ENCODE measurements at places on chromosomes 1 and 21. TPM values are rescaled to one million over a fixed set of nuclear protein-coding genes. Genes with fewer than 3 reads are reported as not detected.
A peak's percentile ranks its signal among the peaks of the same experiment; 100 is the strongest.

DNA sequence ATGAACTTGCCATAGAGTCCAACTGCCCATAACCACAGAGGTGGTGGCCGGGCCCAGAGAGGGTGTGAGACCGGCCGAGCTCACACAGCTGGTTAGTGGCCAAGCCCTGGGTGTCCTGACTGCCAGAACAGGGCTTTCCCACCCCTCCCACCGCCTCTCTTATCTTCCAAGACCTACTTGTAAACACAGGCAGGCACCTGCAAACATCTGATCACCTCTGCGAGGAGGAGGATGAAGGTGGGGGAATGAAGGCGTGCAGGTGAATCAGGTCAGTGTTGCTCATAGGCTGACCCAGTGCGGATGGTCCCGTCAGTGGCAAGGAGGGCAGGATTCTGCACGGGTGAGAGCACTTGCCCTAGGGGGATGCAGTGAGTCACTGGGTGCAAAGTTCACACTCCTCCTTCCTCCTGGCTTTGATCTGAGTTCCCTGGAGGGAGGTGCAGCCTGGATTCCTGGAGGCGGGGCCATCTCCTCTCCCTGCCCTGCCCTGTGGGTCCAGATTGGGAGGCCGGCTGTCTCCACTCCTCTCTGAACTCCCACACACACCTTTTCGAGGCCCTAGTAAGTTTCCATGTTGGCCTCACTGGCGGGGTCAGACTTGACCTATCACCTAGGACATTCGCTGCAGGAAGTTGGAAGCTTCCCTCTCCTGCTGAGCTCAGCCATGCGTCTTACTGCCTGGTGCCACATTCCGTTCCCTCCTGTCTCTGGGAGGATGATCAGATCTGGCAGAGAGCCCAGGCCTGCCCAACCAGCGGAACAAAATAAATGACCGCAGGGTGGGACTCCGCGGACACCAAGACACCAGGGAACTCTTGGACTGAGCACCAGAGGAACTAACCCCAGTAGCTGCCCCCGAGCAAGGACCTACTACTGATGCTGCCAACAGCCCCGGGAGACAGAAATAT is 7.3 kb downstream of the UQCRHL start:
- H3K36me3 ChIP-seq: no peaks in the 10 kb centered on the region
- no peaks in the 10 kb centered on the region for H3K4me1 ChIP-seq
- no peak overlapping the region for H3K27ac ChIP-seq
- H3K27me3 ChIP-seq: no peaks in the 10 kb centered on the region
- no peak overlapping the region for H3K4me3 ChIP-seq
- DNase-seq: no peak

DNA sequence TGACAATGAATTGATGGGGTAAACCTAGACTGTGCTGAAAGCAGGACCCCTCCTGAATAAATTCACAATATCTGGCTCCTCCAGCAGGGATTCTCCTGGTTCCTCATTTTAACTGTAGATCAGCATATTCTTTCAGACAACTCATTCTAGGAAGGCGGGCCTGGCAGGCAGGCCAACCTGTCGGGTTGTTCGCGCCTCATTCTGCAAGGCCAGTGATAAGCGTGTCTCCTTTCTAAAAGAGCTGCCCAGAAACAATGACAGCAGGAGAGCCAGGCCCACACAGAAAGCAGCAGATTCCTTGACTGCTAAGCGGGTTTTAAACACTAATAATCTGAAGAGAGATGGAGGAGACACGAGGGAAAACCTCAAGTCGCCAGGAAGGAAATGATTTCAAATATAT is 70.0 kb downstream of the NTPCR start:
- no peaks in the 10 kb centered on the region for H3K4me1 ChIP-seq
- DNase-seq: no peak
- no peaks in the 10 kb centered on the region for H3K27me3 ChIP-seq
- no peak overlapping the region for H3K4me3 ChIP-seq
- H3K27ac ChIP-seq: no peak overlapping the region
- no peaks in the 10 kb centered on the region for H3K36me3 ChIP-seq

- H3K4me3 ChIP-seq: no peak overlapping the region
- DNase-seq: no peak
- no peaks in the 10 kb centered on the region for H3K36me3 ChIP-seq
- no peaks in the 10 kb centered on the region for H3K27me3 ChIP-seq
- H3K4me1 ChIP-seq: no peaks in the 10 kb centered on the region
These were observed 160.9 kb upstream of the CSF3R start for GRCh38 chr1:36643371-36644270.

GRCh38 chr1:2592672-2593071 is 6.1 kb downstream of the PRXL2B start:
- H3K4me3 ChIP-seq: no peak overlapping the region
- no peak overlapping the region for H3K27ac ChIP-seq
- H3K36me3 ChIP-seq: no peaks in the 10 kb centered on the region
- no peak for DNase-seq

- H3K36me3 ChIP-seq: no peaks in the 10 kb centered on the region
- H3K27me3 ChIP-seq: no peaks in the 10 kb centered on the region
- DNase-seq: no peak
- peaks cover 30% of the 10 kb centered on the region for H3K4me1 ChIP-seq
- no peak overlapping the region for H3K4me3 ChIP-seq
These were observed 4.9 kb downstream of the CAMTA1 start for GRCh38 chr1:6790146-6790545.

DNA sequence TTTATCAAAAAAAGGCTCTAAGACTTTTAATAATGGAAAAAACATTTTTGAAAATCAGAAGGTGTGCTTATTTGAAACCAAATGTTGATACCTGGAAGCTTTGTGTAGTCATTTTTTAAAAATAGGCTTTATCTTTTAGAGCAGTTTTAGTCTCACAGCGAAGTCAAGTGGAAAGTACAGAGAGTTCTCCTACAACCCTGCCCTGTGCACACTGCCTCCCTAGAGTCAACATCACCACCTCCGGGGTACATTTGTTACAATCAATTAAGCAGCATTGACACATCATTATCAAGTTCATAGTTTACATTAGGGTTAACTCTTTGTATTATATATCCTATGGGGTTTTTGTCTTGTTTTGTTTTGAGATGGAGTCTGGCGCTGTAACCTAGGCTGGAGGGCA is 10.7 kb upstream of the ERO1B start:
- no peak overlapping the region for H3K27ac ChIP-seq
- no peak for DNase-seq
- H3K4me3 ChIP-seq: no peak overlapping the region
- H3K27me3 ChIP-seq: no peaks in the 10 kb centered on the region
- H3K36me3 ChIP-seq: no peaks in the 10 kb centered on the region

DNA sequence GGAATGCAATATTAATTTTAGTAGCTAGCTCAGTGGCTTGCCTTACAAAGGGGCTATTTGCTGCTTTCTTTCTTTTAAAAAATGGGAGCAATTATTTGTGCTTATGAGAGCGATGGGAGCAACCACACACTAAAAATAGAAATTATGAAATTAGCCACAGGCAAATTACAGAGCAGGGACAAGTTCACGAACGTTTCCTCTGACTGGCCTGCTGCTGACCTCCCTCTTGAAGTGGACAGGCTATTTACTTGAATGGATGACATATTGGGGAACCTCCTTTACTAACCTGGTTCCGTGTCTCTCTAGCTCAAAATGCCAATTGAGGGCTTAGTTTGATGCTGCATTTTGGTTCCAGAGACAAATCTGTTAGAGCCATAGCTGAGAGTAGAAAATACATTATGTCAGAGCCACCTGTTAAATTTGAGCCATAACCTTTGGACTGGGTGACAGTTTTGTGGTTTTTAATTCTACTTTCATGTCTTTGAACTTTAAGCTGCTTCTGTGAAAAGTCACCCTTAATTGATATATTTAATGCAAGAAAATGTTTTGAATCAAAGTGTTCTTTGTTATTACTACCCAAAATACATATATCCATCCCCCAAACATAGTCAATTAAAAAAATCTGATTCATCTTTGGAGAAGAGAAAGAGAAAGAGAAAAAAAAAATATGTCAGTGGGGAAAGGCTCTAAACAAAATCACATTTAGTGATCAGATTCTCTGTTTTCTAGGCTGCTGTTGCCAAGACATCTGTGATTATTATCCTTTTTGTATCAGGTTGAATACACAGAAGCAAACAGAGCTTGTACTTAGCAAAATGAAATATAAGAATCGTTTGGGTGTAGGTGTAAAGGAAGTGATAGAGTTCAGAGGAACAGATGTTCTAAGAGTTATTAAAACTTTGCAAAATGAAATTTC is 351.9 kb downstream of the ADGRL2 start:
- no peaks in the 10 kb centered on the region for H3K27me3 ChIP-seq
- H3K36me3 ChIP-seq: no peaks in the 10 kb centered on the region
- H3K27ac ChIP-seq: no peak overlapping the region
- H3K4me1 ChIP-seq: no peaks in the 10 kb centered on the region
- no peak for DNase-seq

DNA sequence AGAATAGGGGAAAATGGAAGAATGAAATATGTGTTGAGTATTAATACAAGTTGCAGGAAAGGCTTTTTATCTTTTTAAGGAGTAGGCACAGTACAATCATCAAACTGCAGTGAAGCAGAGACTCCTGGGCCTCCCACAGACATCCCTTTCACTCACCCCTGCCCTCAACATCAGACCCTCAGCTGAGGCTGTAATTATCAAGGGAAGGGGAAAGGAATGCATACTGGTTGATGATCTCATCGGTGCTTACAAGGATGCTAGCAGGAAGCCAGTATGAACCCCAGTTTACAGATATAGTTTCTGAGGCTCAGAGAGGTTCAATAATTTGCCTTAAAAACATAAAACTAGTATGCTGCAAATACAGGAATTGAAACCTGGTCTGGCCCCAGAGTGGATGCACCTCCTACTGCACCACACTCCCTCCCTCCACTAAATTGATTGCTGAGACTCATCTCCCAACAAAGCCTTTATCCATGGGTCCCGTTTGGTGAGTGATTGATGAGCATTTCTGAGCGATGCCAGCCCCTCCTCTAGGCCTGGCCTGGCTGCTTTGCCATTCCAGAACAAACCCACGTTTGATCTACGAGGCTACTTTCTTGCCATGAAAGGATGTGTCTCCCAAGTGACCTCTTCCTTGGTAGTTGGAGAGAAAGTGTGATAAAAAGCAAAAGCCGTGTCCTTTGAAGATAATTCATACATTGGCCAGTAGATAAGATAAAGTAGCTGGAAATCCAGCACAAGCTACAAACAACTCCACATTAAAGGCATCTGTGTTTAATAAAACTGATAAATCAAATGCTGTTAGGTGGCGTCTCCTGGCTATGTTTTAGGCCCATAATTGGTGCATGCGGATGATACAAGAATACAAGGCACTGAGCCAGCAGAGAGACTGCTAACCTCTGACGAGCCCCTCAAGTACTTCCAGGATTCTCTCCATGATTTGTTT is 233.9 kb upstream of the CAMK1G start:
- H3K4me1 ChIP-seq: no peaks in the 10 kb centered on the region
- no peaks in the 10 kb centered on the region for H3K27me3 ChIP-seq
- H3K4me3 ChIP-seq: no peak overlapping the region
- no peak overlapping the region for H3K27ac ChIP-seq

DNA sequence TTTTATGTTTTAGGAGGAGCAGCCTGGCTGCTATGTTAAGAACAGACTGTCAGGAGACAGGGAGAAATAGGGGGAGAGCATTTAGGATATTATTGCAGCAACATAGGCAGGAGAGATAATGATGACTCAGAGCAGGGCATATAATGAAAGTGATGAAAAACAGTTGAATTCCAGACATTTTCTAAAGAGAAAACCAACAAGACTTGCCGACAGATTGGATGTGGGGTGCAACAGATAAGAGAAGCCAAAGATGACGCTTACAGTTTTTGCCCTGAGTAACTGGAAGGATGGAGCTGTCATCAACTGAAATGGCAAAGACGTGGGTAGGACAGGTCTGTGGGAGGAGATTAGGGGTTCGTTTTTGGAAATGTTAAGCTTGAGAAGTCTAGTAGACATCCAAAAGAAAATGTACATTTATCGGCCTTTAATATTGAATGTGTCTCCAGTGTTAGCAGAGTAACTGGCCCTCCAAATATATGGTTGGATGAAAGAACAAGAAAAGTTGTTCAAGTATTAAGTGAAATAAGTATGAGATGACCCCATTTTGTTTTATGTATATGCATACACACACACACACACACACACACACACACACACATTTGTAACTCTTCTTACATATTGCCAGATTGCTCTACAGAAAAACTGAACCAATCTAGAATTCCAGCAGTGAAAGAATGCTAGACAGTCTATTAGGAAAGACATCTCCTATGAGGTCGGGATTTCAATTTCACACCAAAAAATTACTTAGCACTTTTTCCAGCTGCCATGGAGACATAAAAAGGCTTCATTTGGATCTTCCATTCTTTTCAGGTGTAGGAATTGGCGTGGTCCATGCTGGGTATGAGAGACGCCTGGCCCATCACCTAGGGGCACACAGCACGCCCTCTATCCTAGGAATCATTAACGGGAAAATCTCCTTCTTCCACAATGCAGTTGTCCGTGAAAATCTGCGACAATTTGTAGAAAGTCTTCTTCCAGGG is 17.2 kb downstream of the DNAJC16 start:
- DNase-seq: no peak
- no peaks in the 10 kb centered on the region for H3K27me3 ChIP-seq
- peaks cover 20% of the 10 kb centered on the region for H3K36me3 ChIP-seq
- H3K27ac ChIP-seq: peak overlapping the region; percentile 51

- no peaks in the 10 kb centered on the region for H3K27me3 ChIP-seq
- H3K4me1 ChIP-seq: no peaks in the 10 kb centered on the region
- H3K4me3 ChIP-seq: no peak overlapping the region
- no peak for DNase-seq
- H3K27ac ChIP-seq: no peak overlapping the region
These were observed 20.2 kb upstream of the SLFNL1 start for GRCh38 chr1:41041614-41042270.

DNA sequence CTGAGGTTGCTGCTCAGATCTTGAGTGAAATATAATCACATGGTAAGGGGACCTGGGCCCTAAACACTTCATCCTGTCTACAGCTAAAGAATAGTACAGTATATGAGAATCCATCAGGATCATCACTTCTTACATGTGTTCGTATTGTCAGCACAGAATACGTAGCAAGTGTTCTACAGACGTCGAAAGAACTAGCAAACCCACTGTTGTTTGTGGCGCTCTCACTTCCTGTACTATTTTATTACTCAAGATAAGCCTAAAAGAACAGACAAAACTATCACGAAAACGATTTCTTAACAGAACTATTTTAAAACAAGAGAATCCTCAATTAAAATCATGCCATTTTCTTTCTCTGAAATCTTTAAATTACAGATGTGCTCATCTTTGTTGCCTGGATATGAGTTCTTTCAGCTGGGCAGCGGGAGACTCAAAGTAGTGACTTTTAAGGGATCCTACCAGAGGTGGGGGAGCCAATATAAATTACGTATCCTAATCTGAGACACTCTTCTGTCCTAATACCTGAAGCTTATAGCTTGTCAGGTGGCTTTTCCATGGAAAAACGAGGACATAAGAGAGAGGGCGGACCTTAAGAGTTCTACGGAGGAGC is 724 bp downstream of the ST7L start:
- peak overlapping the region; percentile 100 for H3K4me3 ChIP-seq
- DNase-seq: no peak
- peak overlapping the region; percentile 99 for H3K27ac ChIP-seq
- H3K27me3 ChIP-seq: no peaks in the 10 kb centered on the region

GRCh38 chr1:231861541-231862481 is 235.2 kb downstream of the DISC1 start:
- no peak overlapping the region for H3K27ac ChIP-seq

NOTCH2 gene
- 53.9 TPM for total RNA-seq

TRIM58 gene
- total RNA-seq: 0.16 TPM

FMN2 gene
- not detected for total RNA-seq

ERVH48-1 gene
- total RNA-seq: not detected

PDXK gene
- total RNA-seq: 96.3 TPM

OR2L2 gene
- total RNA-seq: not detected

KPRP gene
- total RNA-seq: not detected

F13B gene
- not detected for total RNA-seq

NLRP3 gene
- 1.8 TPM for total RNA-seq

WDR64 gene
- not detected for total RNA-seq

HCN3 gene
- total RNA-seq: 3.7 TPM

DESI2 gene
- 33.7 TPM for total RNA-seq

CCDC185 gene
- not detected for total RNA-seq
